Fibroblast of skin of back (primary cell): ENCODE measurements at places on chromosomes 5 and 9.

- no peak for DNase-seq
Measured at GRCh38 chr5:113641715-113642114, 128.2 kb downstream of the YTHDC2 start.

- no peak for DNase-seq
Measured at GRCh38 chr9:124906966-124907365, 33.9 kb downstream of the GOLGA1 start.

DNA sequence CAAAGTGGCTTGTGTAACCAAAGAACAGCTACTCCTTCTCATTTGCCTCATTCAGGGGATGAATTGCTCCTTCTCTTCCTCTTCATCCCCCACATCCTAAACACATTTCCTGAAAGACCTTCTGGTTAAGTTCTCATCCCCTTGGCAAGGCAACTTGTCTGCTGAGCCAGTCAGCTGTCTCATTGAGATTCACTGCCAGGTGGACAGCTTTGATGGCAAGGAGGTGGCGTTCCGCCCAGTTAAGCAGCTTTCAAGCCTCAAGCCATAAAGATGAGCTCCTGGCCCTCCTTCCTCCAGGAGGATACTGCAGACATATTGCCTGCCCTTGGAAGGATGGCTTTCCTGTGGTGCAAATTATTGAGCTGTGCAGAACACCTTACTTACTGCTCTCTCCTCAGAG, 448.6 kb upstream of the MPDZ start:
- no peak for DNase-seq

GRCh38 chr5:66232706-66233445, 88.8 kb downstream of the SREK1 start:
- no peak for DNase-seq

DNA sequence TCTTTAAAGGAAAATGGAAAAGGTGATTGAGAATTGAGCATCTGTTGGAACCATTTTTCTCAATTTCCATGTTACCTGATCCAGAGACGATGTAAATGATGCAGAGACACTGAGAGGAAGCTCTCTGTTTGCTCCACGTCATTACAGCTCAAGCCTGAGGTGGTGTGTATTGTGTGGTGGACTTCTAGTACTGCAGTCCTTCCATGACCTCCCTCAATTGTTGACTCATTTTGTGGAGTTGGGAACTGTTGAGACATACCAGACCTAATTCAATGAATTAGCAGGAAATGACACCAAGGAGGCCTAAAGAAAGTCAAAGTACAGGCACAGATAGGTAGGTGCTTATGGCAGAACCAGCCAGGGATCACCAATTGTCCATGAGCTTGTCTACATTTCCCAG, 15.6 kb upstream of the LVRN start:
- DNase-seq: peak; percentile 30

DNA sequence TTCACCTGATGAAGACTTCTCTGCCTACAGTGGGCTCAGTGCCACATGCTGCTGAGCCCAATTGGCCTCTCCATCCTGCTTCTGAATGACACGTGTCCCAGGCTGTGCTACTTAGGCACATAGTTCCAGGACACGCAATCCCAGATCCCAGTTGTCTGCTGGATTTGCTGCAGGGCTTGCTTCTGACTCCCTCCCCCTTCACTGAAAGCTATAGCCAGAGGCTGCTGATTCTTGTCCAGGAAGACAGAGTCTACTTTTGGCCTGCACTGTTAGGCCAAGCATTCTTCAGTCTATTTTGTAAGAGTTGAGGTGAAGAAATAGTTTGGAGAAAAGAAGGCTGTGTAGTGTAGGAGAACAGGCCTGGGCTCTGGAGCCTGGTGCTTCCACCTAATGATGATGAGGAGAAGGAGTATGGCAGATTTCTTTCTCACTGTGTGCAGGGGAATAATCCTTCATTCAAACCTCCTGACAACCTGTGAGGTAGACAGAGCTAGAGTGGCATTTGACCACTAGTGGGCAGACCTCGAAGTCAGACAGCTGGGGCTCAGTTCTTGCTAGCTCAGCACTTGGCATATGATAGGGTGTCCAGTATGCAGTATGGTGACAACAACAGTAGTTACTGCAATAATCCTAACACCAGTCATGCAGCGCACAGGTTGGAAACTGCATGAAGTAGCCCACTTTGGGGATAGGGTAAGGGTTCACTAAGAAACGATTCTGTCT, 19.5 kb upstream of the ASPN start:
- no peak for DNase-seq

DNA sequence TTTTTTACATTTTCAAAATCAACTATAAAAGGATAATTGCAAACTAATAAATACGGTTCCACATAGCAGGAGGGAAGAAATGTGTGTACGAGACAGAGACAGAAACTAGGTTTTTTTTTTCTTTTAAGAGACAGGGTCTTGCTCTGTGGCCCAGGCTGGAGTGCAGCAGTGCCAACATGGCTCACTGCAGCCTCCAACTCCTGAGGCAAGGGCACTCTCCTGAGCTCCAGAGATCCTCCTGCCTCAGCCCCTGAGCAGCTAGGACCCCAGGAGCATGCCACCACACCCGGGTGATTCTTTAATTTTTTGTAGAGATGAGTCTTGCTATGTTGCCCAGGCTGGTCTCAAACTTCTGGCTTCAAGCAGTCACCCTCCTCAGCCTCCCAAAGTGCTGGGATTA, 2.1 kb upstream of the OR2V1 start:
- DNase-seq: no peak

- no peak for DNase-seq
Measured at GRCh38 chr9:123814496-123814895, 115.4 kb downstream of the DENND1A start.

- DNase-seq: peak; percentile 51
Measured at GRCh38 chr5:156584871-156585270, 257.9 kb downstream of the SGCD start.

GRCh38 chr9:113912816-113913215, 36.7 kb downstream of the ZNF618 start:
- DNase-seq: no peak

- peak; percentile 66 for DNase-seq
Measured at GRCh38 chr5:135887447-135887864, 8.2 kb downstream of the IL9 start.

DNA sequence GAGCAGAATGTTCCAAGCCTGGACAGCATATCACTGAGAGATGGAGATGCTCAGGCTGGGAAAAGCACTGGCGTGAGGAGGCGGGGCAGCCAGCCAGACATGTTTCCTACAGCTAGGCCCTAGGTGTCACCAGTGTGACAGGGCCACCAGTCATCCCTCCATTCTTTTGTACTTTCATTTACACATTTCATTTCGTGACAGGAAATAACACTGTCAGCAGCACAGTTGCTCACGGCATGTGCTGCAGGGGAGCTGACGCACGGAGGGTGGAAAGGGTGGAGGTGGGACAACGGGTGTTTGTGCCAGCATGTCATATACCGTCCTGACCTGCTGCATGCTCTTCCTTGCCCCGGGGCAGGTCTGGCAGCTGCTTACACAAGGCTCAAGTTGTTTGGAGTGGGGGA, 14.8 kb upstream of the CEMIP2 start:
- DNase-seq: peak; percentile 59

DNA sequence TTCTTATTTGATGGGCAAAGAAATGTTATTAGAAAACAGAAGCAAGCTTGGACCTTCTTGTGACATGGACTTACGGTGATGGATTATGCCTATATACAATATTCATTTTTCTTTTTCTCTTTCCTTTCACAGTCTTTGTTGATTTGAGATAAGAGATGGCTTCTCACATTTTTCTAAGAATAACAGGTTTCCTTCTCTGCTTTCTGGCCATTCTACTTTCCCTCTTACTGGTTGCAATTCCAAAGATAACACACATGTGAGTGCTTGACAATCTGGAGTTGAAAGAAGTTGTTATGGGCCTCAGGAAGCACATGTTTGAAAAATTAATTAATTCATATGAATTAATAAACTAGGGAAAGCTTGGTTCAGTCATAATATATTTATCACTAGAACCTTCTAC, 89.8 kb upstream of the RPS23 start:
- DNase-seq: no peak

- DNase-seq: peak; percentile 27
Measured at GRCh38 chr5:139186752-139187326, 11.3 kb downstream of the SIL1 start.

- DNase-seq: no peak
Measured at GRCh38 chr5:179795049-179795862, 1.5 kb downstream of the LTC4S start.

DNA sequence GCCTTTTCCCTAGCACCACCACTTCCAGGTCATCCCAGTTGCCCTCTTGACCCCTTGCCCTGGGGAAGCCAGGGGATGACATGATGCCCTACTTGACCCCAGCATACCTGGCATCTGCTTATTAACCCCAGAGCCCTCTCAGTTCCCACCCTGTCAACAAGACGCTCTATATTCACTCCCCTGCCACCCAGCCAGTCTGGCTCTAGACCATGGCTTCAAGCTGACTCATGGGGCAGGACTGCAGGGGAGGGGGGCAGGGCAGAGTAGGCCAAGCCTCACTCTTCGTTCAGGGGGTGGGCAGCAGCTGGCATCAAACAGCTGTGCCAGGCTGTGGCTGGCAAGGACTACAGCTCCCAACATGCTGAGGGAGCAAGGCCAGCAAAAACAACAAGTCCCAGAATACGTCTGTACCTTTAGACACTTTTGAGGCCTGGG, 5.3 kb downstream of the ATOSB start:
- peak; percentile 74 for DNase-seq

GRCh38 chr5:67390935-67391334, 194.3 kb upstream of the CD180 start:
- DNase-seq: no peak

GRCh38 chr9:35136866-35137265, 21.2 kb upstream of the ATOSB start:
- no peak for DNase-seq

GRCh38 chr5:81428861-81429260, 34.9 kb upstream of the ACOT12 start:
- peak; percentile 57 for DNase-seq

GRCh38 chr5:9098990-9099389, 446.9 kb downstream of the SEMA5A start:
- no peak for DNase-seq

- DNase-seq: no peak
Measured at GRCh38 chr9:135750786-135751185, 48.8 kb downstream of the KCNT1 start.

DNA sequence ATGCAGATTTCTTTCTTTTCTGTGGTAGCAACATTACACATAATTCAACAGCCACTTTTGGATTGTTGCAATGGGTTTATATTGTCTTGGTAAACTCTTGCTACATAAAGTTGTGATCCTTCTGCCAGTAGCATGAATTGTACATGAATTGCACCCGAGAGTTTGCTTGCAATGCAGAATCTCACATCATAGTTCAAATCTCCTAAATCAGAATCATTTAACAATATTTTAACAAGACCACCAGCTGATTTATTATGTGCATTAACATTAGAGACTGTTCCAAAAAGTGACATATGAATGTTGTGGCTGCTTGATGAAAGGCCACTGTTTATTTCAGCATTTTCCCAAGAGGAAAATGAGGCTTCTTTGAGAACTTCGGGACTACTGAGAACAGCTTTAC, 1491.8 kb upstream of the NUDT12 start:
- no peak for DNase-seq

GRCh38 chr5:125823572-125823971, 599.6 kb upstream of the GRAMD2B start:
- DNase-seq: peak; percentile 7

DNA sequence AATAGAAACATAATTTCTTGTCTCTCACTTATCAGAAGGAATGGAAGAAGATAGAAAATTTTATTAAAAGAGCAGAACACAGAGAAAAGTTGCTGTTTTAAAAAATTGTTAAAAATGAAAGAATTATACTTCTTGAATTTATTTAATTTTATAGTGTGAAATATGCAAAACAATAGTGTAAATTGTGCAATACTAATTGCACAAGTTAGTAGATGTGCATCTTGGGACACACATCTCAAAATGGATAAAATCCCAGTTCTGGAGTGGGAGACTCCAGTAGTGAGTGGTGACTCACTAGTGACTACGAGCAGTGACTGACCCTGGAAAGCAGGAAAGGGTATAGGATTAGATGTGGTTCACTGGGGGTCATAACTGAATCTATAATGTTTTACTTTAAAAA, 223.2 kb downstream of the MSX2 start:
- DNase-seq: no peak
